ENCODE measurements at places on chromosomes 3 and 15.

- DNase-seq: no peak
These were observed 15.0 kb downstream of the BHLHE40 start for GRCh38 chr3:4994144-4994730.

DNA sequence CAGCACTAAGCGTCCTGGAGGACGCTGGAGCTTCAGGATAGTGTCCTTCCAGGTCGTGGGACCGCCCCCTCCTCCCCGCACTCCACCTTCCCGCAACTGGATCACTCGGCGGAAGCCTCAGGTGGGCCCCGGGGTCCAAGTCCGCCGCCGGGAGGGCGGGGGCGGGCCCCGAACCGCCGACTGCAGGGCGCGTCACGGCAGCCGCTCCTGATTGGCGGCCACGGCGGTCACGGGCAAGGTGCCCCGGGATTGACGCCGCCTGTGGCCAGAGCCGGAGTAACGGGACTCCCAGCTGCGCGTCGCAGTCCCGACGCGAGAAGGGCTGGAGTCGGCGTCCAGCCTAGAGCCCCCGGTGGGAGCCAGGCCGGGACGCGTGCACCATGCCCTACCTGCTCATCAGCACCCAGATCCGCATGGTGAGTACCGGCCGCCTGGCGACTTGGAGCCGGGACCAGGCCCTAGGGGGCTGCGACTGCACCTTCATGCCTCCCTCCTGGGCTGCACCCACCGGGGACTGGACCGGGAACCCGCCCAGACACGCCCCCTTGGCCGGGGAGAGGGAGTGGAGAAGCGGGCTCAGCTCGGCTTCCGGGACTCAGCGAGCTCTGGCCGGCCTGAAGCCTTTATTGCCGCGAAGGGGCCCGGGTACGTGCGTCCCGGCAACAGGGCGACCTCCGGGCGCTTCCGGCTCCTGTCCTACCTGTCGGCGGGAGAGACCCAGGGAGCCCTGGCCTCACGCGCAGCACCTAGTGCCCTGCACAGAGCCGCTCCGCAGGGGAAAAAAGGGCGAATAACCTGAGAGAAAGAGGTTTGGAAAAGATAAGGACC lies at the start of gene GCHFR:
TSS of gene GCHFR (plus strand) at position 268 of the 828 bp plus-strand sequence. CDS start at position 381, 113 bp downstream.
- peak; percentile 45 for DNase-seq

DNA sequence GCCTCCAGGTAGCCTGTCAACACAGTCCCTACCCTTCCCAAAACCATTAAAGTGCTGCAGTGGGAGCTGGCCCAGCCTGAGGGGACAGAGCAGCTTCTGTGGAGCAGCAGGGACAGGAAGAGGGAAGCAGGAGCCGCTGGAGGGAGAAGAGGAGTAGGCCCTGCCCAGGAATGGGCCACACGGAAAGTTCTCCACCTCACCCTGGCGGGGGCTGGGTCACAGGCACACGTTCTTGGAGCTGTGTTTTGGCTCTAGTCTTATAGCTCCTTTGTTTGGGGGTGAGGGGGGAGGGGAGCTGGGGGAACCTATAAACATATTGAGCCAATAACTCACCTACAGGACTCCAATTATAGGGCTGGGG lies 508.6 kb downstream of the SHQ1 start:
- DNase-seq: no peak

- no peak for DNase-seq
These were observed 227.6 kb downstream of the MBNL1 start for GRCh38 chr3:152496286-152496685.

- DNase-seq: no peak
These were observed 32.5 kb downstream of the ARNT2 start for GRCh38 chr15:80436511-80437307.

DNA sequence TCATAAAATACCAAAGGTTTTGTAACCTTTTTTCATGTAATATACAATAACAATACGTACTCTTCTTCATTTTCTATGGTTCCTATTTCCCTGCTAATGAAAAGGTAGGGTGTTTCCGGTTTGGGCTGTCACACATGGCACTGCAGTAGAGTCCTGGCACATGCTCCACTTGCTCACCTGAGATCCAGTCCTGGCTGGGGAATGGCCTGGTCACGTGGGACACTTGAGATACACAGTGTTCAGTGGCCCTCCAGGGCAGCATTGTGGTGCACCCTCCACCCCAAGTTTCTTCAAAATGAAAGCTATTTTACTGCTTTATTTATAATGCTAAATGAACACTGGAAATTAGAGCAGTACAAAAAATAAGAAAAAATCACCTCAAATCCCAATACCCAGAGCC lies 23.2 kb downstream of the MRPS25 start:
- DNase-seq: no peak

DNA sequence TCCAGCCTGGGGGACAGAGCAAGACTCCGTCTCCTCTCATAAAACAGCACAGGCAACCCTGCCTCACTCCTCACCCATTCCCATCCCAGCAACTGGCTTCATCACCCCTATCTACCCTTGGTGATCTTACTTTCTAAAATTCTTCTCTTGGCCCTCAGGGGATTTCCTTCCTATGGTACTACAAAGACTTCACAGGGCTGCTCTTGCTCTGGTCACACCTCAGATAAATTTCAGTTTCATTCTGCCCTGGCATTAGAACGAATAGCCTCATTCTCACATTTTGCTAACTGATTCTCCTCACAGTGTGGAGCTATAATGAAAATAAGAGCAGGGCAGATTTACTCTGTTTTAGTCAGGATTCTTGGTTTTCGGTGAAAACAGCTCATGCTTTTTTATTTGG lies 22.1 kb upstream of the CRBN start:
- DNase-seq: no peak

DNA sequence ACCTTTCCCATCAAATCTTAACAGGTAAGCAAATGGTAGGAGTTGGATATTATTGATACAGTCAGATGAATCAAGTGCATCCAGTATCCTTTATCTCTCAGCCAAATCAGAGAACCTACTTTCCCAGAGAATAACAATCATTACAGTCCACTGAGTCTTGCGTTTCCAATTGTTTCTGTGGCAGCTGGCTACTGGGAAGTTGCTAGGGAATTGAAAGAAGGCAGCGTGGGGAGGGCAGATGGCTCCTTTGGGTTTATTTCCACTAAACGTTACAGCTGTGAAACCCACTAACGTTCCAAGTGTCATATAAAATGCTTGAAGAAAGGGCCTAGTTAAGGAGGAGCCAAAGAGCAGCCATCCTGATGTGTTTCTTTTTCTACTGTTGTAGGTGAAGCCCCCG lies 78.4 kb downstream of the WDR72 start:
- DNase-seq: no peak

GRCh38 chr15:42363942-42364341 lies 4.6 kb downstream of the CAPN3 start:
- no peak for DNase-seq

- no peak for DNase-seq
These were observed 12.9 kb downstream of the SNAPC5 start for GRCh38 chr15:66484539-66485112.

DNA sequence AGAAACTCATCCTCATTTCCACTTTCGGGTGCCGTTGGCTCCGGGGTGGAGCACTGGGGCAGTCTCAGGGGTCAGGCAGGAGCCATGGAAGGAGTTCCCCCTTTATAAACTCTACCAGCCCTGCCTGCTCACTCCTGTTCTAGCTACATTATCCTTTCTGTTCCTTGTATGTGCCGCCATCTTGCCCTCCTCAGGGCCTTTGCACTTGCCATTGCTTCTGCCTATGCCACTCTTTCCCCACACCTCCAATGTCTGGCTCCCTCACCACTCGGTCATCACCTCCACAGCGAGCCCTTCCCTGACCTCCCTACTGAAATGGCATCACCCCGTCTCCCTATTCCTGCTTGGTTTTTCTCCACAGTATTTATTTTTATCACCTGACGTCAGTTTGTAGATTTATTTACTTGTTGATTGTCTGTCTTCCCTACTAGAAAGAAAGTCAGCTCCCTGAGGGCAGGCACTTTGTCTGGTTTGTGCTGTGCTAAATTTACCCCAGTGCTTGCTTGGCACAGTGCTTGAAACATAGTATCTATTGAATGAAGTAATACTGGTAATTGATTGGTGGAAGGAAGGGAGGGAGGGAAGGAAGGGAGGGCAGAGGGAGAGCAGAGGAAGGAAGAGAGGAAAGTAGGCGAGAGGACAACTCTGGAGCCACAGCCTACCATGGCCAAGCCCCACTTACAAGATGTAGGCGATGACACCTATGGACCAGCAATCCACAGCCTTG lies 8.8 kb downstream of the CAMK1 start:
- DNase-seq: no peak

DNA sequence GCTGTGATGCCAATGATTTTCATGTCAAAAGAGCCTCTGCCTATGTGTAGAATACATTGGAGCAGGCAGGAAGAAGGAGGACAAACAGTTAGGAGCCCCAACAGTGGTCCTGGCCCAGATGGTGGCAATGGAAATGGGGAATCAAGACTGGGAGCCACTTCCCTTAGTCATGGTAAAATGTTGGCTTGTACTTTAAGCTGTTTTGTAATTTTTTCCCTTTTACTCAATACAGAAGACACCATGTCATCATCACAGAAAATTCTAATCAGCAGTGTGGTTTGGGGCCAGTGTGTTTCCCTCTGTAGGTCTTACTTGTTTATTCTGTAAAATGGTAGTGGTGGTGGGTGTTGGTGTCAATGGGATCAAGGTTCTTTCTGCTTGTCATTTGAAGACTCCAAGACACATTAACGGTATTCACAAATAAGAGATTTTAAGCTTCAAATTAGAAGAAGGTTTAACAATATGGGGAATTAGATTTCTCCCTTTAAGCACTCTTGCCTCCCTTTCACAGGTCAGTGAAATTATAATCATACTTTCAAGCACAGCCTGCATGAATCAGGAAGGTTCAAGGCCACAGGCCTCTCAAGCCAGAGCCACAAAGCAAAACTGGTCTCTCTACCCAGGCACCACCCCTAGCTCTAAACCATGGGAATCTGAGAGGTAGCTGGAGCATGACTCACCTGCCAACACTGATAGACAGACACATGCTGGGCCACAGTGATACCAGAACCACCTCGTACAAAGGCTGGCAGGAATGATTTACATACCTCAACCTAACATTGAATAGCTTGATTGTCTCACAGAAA lies 24.9 kb downstream of the SIAH2 start:
- no peak for DNase-seq

GRCh38 chr15:63896336-63897115 lies 62.8 kb upstream of the HERC1 start:
- DNase-seq: no peak

DNA sequence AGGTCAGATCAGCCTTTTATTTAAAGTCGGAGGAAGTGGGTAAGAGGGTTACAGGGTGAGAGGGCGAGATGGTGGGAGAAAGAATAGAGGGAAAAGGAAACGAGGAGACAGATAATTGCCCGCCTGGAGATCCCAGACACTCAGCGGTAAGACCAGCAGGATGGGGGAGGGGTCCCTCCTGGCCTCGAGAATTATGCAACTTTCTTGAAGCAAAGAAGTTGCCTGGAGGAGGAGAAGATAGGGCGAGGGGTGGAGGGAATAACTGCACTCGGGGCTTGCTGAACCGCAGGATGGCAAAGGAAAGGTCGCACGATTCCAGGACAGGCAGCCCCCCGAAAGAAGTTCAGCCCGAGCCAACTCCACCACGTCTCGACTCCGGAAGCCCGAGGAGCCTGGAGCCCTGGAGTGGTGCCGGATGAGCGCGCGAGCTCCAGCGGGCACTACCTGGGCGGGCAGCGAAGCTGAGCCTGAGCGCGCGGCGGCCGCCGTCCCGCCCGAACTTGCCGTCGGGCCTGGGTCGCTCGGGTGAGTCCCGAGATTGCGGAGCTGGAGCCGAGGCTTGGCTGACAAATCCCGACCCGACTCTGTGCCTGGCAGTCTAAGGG lies 402 bp downstream of the WWTR1 start:
- no peak for DNase-seq

DNA sequence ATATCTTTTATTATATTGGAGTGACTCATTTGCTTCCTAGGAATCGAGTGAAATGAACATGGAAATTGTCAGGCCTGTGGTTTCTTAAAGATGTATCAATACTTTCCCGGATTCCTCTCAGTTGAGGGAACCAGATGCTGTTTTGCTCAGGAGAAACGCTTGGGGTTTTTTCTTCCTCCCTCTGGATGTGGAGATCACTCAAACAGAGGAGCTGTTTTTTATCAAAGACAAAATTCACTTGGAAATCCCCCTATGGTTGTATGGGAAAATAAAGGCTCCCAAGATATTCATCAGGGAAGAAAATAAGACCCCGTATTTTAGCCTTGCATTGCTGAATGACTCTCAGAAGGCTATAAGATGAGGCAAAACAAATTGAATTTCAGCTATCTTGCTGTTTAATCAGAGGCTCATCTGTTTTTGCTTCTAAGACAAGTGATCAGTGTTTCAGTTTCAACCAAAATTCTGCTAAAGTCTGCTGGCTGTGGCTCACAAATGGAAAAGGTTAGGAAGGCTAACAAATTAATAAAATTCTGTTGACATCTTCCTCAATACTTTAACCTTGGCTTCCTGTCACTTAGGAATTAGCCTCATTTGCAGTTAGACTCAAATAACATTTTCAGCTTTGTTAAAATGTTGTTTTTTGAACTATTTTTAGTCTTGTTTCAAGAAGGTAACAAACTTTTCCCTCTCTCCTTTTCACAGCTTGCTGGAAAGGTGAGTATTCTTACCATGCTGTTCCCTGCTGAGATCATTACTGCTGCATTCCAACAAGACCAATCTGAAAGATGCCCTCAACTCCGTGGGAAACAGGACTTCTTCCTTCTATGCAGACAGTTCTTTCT lies 83.6 kb downstream of the COL6A5 start:
- DNase-seq: no peak

GRCh38 chr15:61206767-61207166 lies 22.3 kb downstream of the RORA start:
- DNase-seq: no peak

- no peak for DNase-seq
These were observed 11.1 kb downstream of the ZBTB38 start for GRCh38 chr3:141379250-141379966.

GRCh38 chr15:90036806-90037510 lies 35.8 kb downstream of the ZNF710 start:
- no peak for DNase-seq

DNA sequence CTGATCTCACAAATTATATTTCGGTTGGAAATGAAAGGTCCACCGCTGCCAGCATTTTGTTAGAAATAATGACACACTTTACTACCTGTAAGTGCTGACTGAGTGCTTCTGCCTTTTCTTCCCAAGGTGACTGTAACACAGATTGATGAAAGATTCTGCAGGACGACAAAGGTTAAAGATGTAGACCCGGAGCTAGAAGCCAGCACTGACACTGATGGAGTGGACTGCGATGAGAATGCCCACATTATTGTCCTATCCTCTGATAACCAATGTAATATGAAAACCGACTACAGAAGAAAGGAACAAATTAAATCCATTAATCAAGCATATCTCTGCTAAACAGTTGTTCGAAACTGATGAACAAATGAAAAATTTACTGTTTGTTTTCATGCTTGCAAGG lies 666.5 kb downstream of the GBE1 start:
- DNase-seq: no peak

DNA sequence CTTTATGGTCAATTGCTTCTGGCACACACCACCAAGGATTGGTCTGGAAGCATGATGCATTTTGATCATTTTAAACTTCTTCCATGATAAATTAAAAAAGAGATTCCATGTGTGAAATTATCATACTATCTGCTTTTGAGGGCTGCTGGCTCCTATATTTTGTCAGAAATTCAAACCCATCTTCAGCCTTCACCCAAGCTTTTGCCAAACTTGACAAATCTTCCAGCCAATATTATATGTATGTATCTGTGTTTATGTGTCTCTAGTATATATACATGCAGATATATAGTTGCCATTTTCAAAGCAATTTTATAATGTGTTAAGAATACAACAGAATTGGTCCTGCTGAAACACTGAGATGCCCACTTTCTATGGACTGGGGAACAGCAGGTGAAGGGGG lies 275.7 kb downstream of the AGBL1 start:
- no peak for DNase-seq

- no peak for DNase-seq
These were observed 777.6 kb downstream of the PLOD2 start for GRCh38 chr3:145383416-145383815.

- DNase-seq: no peak
These were observed 33.8 kb upstream of the TRA2B start for GRCh38 chr3:185971579-185971978.

Measured in SHP77 treated with DMSO at 0.1 percent for 48 hours (cell line).